Fibroblast of skin of left biceps (primary cell): ENCODE measurements at places on chromosomes 3 and 15.

DNA sequence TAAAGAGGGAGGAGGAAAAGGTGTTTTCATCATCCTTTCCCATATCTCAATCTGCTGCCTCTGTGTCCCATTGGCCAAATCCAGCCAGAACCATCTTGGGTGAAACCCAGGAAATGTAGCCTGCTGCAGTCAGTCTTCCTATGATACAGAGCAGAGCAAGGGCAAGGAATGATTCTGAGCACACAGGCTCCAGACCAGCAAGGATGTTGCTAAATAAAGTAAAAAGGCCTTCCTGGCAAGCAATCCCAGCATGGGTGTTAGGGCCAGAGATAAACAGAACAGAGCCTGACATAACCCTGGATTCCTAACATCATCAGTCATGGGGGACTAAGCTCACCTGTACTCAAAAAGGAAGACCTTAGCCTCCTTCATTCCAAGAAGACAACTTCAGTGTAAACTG lies 90.7 kb upstream of the AGTR1 start:
- DNase-seq = no peak

GRCh38 chr3:81279481-81280379 lies 481.7 kb downstream of the GBE1 start:
- no peak for DNase-seq

DNA sequence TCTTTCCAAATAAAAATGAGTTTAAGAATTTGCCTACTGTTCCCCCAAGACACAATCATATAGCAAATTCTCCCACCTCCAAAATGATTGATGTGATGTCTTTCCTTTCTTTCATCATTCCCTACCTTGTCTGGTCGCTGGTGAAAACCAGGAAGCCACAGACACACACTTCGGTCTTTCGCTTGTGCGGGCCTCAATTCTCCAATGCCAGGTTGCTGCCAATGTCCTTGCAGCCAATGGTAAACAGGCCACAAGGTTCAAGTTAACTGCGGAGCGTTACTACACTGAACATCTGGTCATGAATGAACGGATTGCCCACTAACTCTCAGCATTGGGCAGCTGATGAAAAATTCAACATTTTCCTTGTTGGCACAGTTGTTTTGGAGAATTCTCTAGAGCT lies 192.2 kb downstream of the FOXP1 start:
- no peak for DNase-seq

GRCh38 chr3:149771652-149772271 lies 19.5 kb upstream of the COMMD2 start:
- no peak for DNase-seq

DNA sequence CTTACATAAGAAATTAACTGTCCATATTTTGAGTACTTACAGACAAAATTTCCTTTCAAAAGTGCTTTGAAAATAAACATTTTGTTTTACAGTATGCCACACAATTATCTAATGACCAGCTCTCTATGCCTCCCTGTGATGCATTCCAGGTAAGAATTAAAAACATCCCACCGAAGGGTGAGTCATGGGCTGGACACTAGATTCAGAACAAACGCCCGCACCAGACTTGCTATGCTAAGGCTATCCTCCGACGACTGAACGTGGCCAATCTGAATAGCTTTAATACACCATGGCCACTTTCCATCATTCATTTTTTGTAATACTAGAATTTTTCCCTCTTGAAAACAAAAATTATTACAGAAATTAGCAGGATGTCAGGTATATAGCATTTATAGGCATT lies 139.8 kb upstream of the TNIK start:
- DNase-seq = no peak

DNA sequence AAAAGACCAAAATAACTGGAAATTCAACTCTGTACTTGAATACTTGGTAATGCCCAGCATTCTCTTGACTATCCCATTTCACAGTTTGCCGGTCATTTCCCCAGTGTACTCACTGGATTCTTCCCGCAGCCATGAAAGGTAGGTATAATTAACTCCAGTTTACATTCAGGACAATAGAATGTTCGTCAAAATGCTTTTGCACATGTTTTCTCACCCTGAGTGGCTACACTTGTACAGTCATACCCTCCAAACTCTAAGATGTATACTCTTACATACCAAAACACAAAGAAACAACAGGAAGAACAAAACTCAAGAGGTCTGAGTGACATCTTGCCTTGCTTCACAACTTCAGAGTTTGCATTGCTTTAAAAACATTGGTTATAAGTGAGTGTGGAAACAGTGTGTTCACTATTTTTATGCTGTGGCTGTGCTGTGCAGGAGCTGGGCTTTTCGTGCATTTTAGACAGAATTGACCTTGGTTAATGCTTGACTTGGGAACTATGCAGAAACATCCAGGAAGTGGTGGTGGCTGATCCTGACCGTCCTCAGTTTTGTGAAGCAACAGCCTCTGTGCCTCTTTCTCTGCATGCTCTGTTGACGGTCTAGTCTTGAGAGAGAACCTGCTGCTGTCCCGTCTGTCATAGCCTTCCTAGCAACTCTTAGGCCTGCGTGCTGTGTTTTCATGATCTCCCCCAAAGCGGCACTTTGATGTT lies 90.5 kb downstream of the IGF1R start:
- no peak for DNase-seq

DNA sequence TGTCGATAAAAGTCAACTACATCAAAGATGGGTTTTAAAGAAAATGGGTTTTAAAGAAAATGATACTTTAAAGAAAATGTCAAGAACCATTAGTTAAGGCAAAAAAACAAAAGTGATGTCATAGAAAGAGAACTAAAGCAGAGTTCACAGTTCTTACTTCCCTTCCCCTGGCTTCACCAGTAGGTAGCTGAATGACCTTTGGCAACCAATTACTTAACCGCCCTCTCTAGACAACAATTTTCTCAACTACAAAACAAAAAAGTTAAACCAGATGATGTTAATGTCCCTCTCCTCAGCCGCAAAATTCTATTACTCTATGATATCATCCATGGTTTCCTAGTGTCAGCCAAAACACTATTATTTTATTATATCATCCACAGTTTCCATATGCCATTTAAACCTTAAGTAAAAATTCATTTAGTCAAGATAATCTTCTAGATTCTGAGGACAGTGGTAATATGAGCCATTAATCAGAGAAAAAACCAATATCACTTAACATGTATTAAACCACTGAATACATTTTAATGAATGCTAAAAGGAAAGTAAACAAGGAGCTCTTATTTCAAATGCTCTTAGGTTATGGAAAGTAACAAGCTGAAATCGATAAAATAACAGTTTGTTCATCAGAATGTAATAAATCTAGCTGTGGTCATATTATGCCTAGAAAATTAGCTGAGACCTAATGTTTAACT lies 13.1 kb downstream of the RYK start:
- no peak for DNase-seq

- DNase-seq = no peak
These were observed 151.3 kb downstream of the CFAP20DC start for GRCh38 chr3:58898513-58898912.

- DNase-seq = no peak
These were observed 1078.2 kb downstream of the ZPLD1 start for GRCh38 chr3:103513003-103513402.

- DNase-seq = no peak
These were observed 1.1 kb upstream of the UTS2B start for GRCh38 chr3:191331388-191331787.

GRCh38 chr3:73573204-73573603 lies 51.5 kb downstream of the PDZRN3 start:
- DNase-seq = no peak
